MM.1S (cell line): ENCODE measurements at places on chromosomes 1 and 21.

GRCh38 chr1:93360111-93360510 is 14.4 kb downstream of the DR1 start:
- DNase-seq: no peak

- DNase-seq: no peak
Observed at GRCh38 chr1:114690148-114690547, 5.2 kb downstream of the AMPD1 start.

DNA sequence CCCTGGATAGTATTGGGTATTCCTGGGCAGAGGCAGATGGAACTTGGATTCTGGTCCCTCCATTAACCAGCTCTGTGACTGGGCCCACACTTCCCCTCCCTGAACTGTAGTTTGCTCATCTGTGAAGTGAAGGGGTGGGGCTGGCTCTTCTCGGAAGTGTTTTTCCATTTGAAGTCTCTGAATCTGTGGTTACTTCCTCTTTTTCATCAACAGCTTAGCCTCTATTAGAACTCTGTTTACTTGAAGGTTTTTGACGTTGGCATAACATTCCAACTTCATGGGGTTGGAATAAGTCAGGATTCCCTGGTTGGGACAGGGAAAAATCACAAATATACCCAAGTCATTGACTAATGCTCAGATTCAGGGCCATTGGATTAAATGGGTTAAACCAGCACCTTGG is 3.6 kb downstream of the KIAA0040 start:
- peak; percentile 70 for DNase-seq

DNA sequence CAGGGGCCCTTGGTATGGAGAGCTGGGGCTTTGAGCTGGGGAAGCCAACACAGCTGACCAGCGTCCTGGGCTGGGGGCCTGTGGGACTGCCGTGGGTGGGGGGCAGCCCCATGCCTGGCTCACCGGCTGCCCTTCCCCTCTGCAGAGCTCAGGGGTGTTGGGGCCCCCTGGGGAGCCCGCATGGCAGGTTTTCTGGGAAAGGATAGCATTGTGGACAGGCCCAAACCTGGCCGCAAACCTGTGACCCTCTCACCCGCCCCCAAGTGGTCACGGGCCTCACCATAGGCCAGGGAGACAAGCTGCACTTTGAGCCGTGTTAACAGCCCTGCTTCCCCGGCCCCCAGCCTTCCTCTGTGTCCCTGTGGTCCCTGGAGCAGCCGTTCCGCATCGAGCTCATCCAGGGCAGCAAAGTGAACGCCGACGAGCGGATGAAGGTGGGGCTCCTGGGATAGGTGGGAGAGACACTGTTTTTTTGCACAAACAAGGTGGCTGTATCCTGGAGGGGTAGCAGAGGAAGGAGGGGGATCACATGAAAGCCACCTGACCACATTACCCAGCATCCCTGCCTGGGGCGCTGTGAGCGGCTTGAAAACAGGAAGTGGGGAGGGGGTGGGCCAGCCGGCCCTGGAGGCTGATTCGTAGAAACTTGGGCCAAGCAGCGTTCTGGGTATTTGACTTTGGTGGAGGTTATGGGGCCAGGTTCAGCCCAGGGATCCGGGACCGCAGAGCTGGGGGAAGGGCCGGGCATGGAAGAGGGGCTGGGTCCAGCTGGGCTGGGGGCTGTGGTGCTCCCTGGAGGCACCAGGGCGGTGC is 65.9 kb downstream of the PIK3CD start:
- DNase-seq: peak; percentile 88

DNA sequence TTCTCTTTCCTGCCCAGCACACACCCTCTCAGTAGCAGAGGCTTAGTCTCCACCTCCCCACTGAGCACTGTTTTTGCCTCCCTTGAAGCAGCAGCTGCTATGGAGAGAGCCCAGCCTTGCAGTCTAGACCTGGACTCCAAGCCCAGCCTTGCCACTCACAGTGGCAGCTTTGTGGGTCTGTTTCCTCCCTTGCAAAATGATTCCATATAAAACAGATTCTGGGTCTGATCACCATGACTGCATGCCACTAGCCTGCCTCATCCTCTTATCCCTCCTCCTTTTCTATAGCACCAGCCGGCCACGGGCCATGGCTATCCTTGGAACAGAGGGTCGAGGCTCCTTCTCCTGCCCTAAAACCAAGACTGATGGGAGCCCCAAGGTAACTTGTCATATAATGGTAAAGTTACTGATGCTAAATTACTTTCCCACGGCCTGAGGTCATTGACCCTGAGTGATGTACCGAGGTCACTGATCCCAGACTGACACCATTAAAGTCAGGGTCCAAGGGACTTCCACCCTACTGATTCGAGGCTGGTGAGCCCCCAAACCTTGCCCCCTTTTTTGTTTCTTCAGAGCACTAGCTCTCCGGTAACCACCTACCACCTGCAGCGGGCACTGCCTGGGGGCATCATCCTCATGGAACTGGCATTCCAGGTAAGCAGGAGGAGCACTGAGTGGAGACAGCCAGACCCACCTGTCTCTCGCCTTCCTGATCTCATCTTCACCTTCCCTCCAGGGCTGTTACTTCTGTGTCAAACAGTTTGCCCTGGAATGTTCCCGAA is 7.9 kb downstream of the HYI start:
- no peak for DNase-seq
